ENCODE measurements at places on chromosomes 1 and 21.

GRCh38 chr1:89945852-89946476, 48.9 kb upstream of the ZNF326 start:
- peak; percentile 76 for DNase-seq

GRCh38 chr1:12528021-12528852, 89.8 kb downstream of the DHRS3 start:
- DNase-seq: no peak

GRCh38 chr1:11447903-11448302, 31.1 kb upstream of the DISP3 start:
- no peak for DNase-seq

DNA sequence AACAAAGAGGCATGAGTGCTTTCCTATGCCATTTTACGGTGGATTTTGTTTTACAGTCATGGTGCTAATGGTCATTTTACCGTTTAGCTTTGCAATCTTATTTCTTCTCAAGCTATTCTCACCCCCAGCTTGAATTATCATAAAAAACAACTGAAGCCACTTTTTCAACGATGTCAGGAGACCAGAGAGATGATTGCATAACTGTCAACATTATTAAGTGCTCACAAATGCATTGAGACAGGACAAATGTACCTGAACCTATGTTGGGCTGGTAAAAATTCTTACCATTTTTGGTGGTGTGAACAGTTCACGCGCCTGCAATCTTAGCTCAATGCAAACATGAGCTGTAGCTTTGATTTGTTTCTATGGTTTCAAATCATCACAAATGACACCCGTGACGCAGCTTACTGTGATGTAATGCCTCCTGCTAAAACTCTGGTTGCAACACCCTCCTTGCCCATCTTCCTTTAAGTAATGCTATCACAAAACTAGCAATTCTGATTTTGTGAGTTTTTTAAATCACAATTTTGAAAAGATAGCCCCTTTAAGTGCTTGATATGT, 104.4 kb downstream of the UCHL5 start:
- DNase-seq: no peak

- no peak for DNase-seq
Measured at GRCh38 chr1:185961664-185962063, 227.5 kb downstream of the HMCN1 start.

DNA sequence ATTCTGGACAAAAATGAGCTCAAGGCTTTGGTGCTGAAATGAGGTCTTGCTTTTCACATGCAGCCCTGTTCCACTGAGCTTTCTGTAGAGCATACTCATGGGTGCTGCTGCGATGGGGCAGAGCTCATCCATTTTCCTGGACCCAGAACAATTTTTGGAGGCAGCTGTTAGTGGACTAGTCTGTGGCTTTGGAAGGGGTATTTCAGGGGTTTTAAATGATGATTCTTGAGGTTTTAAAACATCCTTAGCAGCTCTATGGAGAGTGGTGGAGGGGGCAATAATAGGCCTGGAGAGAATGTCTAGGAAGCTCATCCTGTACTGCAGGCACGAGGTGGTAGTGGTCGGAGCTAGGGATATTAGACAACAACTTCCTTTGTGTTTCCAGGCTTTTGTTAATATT, 16.5 kb downstream of the NOS1AP start:
- no peak for DNase-seq

- no peak for DNase-seq
Measured at GRCh38 chr1:228005511-228006033, 1.2 kb upstream of the WNT3A start.

All from ELR (cell line).